CD8-positive, alpha-beta T cell (primary cell): ENCODE measurements at places on chromosomes 3 and 15.
A peak's percentile ranks its signal among the peaks of the same experiment; 100 is the strongest.

DNA sequence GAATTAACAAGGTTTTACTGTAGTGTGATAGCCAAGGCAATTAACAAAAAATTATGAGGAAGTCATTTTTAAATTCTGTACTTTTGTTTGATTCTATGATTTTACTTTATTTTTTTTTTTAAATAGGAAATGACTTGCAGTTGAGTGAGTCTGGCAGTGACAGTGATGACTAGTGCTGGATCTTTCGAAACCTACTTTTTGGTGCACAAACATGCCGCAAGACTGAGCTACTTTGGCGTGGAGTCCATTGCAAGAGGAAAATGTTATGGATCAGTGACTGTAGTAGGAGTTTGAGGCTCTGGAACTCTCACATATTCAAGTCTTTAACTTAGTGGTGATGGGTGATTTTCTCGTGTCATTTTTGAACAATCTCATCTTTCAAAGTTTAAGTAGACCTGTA is 11.6 kb downstream of the EAF1 start:
- DNase-seq: no peak

GRCh38 chr15:92637626-92638025 is 17.9 kb downstream of the FAM174B start:
- no peak for DNase-seq

DNA sequence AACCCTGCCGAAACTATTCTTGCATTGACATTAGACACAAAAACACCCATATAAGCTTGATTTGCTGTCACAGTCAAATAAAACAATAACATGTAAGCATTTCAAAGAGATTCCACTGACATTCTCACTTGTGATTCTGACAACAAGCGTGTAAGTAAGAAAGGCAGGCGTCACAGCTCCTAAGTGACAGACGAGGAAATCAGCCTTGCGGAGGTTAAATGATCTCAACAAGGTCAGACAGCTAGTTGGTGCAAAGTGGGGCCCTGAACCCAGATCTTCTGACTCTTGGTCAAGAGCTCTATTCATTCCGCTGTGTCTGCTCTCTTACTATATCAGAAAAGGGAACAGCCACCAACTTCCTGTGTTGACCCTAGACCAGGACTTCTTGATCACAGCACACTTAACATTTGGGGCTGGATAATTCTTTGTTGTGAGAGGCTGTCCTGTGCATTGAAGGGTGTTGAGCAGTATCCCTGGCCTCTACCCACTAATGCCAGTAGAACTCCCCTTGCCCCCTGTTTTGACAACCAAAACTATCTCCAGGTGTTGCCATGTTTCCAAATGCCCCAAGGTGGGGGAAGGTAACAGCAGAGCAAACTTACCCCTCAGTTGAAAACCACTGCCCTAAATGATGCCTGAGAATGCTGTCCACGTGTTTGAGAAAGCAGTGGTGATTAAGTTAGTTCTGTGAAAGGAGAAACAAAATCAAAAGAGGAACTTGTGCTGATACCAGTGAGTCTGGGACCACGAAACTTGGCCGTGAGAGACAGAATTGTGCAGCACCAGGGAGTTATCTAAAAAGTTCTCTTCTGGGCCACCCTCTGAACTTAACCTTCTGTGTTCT is 86.1 kb downstream of the LIPC start:
- peak; percentile 58 for DNase-seq

DNA sequence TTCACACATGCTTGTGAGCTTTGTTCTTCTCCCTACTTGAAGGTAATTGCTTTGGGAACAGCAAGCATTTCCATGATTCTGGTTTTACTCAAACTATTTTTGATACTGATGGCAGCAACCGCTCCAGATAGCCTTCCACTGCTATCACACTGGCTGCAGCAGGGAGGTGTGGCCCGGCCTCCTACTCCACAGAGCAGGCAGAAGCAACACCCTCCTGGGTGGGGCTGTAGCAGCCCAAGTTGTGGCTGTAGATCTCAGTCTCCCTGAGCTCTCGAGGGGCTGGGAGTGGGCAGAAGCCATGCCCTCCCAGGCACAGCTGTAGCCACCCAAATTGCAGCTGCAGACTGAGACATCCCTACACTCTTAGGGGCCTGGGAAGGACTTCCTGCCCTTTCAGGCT is 878.8 kb upstream of the GBE1 start:
- no peak for DNase-seq

DNA sequence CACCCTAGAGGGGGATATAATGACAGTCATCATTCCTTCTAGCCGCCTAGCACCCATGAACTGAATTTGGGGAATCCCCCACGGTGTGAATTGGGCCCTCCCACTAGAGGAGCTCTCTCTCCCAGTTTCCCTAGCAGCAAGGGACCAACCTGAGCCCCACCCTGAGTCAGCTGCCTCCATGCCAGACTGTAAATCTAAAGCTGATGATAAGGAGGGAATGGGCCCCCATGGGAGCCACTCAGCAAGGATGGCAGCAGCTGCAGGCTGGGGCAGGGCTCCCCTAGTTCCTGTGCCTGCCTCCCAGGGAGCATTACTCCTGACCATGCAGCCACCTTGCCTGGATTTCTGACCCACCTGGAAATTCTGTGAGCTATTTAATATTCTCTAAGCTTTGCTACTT is 57.0 kb upstream of the PXYLP1 start:
- no peak for DNase-seq

GRCh38 chr3:22960105-22960984 is 242.8 kb upstream of the UBE2E2 start:
- no peak for DNase-seq

- DNase-seq: no peak
These were observed 87.0 kb downstream of the PLXNA1 start for GRCh38 chr3:127069814-127070440.

GRCh38 chr3:4845882-4846281 is 133.4 kb upstream of the BHLHE40 start:
- no peak for DNase-seq
